Temporal lobe (tissue), 4 donors: ENCODE measurements at places on chromosomes 3 and 15. TPM values are rescaled to one million over a fixed set of nuclear protein-coding genes. Genes with fewer than 3 reads are reported as not detected.

The NANOGP8 gene
- total RNA-seq, result 0.25 TPM

The GOLGA6L9 gene
- 7.9 TPM for total RNA-seq

The SEMA3G gene
- total RNA-seq, result 3.7 TPM

The CFAP92 gene
- 1.2 TPM for total RNA-seq

The C3orf80 gene
- total RNA-seq, result 9.6 TPM

The CAND2 gene
- 10.6 TPM for total RNA-seq

The RGMA gene
- 16.2 TPM for total RNA-seq

The C2CD4A gene
- not detected for total RNA-seq

The CSTA gene
- not detected for total RNA-seq
